NCI-H2029 treated with DMSO at 0.1 percent for 48 hours (cell line): ENCODE measurements at places on chromosomes 16 and 17.

DNA sequence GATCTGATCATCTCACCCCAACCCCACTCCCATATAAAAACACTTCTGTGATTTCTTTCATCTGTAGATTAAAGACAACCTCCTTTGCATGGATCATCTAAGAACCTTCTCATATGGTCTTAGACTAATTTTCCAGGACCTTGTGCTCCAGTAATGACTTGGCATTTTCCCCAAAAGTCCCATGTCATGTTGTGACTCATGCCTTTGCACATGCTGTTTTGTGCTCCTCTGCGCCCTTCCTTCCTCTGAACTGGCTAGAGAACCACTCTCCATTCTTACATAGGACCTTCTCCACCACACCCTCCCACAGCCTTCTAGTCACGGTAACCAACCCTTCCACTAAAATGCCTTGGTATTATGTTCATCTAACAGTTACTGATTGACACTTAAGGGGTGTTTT is 99.5 kb upstream of the AXIN2 start:
- no peak for DNase-seq

GRCh38 chr17:55659661-55660060 is 63.0 kb downstream of the TMEM100 start:
- DNase-seq = no peak

GRCh38 chr17:79619636-79620206 is 8.9 kb upstream of the RBFOX3 start:
- no peak for DNase-seq

DNA sequence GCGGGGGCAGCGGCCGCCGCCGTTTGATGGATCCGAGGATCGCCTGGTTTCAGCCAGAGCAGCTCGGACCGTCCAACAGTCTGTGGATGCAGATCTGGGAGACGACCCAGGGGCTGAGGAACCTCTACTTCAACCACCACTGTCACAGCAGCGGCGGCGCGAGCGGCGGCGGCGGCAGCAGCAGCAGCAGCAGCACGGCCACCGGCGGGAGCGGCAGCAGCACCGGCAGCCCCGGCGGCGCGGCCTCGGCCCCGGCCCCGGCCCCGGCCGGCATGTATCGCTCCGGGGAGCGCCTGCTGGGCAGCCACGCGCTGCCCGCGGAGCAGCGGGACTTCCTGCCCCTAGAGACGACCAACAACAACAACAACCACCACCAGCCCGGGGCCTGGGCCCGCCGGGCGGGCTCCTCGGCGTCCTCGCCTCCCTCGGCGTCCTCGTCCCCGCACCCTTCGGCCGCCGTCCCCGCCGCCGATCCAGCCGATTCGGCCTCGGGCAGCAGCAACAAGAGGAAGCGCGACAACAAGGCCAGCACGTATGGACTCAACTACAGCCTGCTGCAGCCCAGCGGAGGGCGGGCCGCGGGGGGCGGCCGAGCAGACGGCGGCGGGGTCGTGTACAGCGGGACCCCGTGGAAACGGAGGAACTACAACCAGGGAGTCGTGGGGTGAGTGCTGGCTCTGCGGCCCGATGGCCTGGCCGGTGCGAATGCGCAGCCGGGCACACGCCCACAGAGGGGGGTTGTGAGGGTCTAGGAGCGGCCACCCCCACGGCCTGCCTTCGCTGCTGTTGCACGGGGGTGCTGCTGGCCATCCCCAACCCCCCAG is 702 bp downstream of the TENT4B start:
- DNase-seq = no peak

DNA sequence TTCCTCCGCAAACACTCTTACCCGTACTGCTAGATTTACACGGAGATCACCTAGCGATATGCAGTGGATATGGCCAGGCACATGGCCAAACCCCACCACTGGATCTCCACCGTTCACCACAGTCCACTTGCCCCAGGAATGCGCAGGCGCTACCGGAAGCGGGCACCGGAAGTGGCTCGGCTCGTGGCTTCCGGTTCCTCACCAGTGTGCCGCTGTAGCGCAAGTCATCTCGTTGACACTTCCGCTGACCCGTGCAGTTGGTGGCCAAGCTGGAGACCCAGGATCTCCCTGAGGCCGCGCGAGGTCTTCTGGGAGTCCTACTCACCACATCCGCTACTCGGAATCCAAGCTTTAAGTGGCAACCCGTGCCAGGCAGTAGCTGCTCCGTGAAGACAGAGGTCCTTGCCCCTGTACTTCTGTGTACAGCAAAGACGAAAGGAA is 11.5 kb downstream of the ZNF597 start:
- DNase-seq = no peak

- DNase-seq = no peak
These were observed 6.6 kb downstream of the GID4 start for GRCh38 chr17:18045691-18046350.

- DNase-seq = no peak
These were observed 32.2 kb upstream of the RCVRN start for GRCh38 chr17:9937241-9937761.

GRCh38 chr17:80692931-80693467 is 148.4 kb downstream of the RPTOR start:
- DNase-seq = no peak

GRCh38 chr16:56753410-56753809 is 23.5 kb downstream of the NUP93 start:
- no peak for DNase-seq

DNA sequence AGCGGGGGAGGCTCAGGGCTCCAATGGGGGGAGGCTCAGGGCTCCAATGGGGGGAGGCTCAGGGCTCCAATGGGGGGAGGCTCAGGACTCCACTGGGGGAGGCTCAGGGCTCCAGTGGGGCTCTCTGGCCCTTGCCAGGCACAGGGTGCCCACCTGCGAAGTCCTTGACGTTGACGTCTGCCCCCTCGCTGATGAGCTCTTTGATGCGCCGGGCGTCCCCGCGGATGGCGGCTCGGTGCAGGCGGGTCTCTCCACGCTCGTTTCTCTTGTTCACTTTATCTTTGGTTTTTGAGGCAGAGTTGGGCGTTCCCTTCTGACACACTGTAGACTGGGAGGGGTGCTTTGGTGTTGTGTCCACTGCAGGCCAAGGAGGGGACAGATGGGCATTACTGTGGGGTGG is 73.0 kb downstream of the ZNF778 start:
- DNase-seq = no peak

DNA sequence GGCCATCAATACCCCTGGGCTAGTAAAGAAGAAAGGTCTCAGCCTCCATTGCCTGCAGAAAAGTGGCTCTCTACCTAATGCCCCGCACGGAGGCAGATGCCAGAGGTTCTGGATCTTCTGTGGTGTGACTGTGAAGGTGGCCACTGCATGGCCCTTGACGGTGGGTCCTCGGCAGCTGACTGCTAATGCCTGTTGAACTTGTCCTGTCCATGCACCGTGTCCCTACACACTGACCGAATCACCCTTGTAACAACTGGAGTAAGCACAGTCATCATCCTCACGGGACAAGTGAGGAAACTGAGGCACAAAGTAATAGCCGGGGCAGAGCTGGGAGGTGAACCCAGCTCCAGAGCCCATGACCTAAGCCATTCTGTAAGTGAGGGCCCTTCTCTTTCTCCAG is 48.8 kb downstream of the MYH11 start:
- DNase-seq = no peak

DNA sequence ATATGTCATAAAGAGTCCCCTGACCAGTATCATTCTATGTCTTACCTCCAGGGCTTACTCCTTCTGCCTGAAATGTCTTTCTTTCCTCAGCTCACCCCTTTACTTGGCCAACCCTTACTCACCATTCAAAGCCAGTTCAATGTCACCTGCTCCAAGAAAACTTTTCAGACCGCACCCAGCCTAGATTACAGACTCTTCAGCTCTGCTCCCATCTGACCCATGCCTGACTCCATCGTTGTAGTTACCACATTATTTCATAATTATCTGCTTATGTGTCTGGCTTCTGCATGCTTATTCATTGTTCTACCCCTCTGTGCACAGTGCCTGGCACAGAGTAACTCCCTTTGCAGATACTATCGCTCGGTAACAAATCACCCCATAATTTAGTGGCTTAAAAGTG is 62.5 kb upstream of the TOB1 start:
- DNase-seq = no peak

DNA sequence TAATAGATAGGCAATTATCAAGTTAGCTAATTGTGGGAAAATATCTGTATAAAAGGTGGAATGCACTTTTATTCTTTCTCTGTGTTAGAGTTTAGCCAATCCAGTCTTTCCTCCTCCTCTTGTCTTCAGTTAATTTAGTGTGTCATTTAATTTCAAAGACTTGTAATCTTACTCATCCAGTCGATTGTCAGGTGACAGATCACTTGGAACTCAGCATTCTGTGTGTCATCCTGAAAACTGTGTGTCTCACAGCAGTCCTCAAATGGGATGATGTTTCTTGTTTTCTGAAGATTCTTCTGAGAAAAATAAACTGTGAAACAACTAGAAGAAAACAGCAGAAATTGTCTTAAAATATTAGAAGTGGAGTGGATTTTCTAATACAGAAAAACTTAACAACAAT is 290 bp upstream of the KRTAP4-1 start:
- no peak for DNase-seq

- DNase-seq = no peak
These were observed 27.5 kb downstream of the GOSR2 start for GRCh38 chr17:46950342-46950996.

DNA sequence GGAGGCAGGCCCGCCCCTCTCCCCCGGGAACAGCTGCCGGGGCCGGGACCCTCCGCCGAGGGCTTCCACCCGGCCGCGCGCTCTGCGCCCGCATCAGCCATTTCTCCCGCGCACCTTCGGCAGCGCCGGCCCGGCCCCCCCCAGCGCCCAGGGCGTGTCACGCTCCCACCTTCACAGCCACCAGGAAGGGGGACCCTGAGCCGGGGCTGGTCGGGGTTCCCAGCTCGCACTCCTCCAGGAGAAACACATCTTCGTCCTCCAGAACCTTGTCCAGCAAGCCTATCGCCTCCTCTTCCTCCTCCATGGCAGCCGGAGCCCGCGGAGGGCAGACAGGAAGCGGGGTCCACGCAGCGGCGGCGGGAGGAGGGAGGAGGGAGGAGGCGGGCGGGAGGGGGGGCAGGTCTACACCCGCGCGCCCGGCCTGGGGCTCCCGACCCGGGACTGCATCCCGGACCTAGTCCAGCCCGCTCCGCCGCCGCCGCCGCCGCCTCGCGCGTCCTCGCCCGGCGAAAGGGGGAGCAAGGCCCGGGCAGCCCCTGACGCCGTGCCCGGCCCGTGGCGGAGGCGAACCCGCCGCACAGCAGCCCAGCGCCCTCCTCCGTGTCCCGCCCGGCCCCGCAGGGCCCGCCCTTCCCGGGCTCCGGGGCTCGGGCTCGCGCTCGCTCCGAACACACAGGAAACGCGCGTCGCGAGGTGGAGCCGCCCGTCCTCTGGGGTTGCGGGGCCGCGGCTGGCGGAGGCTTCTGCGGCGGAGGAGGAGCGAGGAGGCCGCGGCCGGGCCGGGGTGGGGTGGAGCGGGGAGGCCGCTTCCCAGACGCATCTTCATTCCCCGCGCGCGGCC is 70.8 kb downstream of the ABR start:
- DNase-seq = no peak

GRCh38 chr16:883781-884180 is 83.2 kb upstream of the GNG13 start:
- no peak for DNase-seq

DNA sequence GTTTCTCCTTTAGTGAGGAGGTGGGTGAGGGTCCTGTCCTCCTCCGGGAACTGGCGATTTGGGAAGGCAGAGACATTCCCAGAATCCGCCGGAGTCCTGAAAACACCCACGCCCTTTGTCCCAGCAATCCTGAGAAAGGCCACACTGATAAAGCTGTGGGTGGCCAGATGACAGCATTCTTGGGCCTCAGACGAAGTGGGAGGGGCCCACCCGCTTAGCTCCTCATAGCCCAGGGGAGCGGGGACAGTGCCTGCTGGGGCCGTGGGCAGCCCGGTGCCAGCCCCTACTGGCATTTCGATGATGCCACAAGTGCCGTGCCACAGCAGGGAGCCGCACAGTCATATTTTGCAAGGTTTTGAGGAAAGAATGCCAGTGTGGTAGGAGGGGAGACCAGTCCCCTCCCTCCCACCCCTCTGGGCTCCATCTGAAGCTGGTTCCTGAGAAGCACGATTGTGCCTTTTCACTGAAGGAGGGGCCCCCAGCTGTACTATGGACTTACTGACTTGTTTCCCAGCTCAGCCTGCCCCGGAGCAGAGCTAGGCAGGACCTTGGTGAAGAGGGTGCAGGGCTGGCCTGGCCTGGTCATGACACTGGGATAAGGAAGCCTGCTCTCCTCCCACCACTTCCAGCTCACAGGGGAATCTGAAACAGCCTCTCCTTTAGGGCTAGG is 20.9 kb upstream of the MPRIP start:
- no peak for DNase-seq

GRCh38 chr17:66900126-66901010 is 64.1 kb upstream of the CACNG4 start:
- DNase-seq = no peak

GRCh38 chr17:77528516-77529327 is 388.0 kb downstream of the SEC14L1 start:
- DNase-seq = no peak

- DNase-seq = no peak
These were observed 4.2 kb downstream of the TRADD start for GRCh38 chr16:67155295-67156142.

GRCh38 chr17:67435122-67435521 is 58.0 kb downstream of the PITPNC1 start:
- DNase-seq = no peak

- DNase-seq = peak; percentile 50
These were observed 51.8 kb downstream of the CA10 start for GRCh38 chr17:52106638-52107261.

- DNase-seq = no peak
These were observed 46.1 kb upstream of the KCNJ2 start for GRCh38 chr17:70123193-70123592.

- no peak for DNase-seq
These were observed 12.7 kb downstream of the CALB2 start for GRCh38 chr16:71371237-71371636.

DNA sequence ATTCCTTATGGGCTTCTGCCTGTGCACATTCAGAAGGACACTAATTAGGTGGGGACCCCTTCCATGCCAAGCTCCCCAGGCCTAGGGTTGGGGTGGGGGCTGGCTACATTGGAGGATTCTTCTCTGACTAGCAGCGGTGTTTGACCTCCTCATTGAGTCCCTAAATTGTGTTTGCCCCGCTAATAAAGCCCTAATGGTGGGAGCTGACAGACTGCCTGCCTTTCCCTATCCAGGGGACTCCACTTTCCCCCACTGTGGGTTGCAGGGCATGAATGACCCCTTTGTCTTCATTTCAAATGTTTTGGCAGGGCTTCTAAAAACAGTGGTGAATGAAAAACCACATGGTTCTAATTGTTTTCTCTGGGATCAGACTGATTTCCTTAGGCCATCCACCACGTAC is 476.8 kb upstream of the CDH11 start:
- no peak for DNase-seq
